Activated naive CD8-positive, alpha-beta T cell treated with anti-CD3 and anti-CD28 coated beads for 36 hours (primary cell): ENCODE measurements at places on chromosomes 16 and 17.

- DNase-seq = no peak
Measured at GRCh38 chr17:72165192-72165866, 44.5 kb downstream of the SOX9 start.

- no peak for DNase-seq
Measured at GRCh38 chr17:1890758-1891450, 61.1 kb downstream of the RPA1 start.

- no peak for DNase-seq
Measured at GRCh38 chr17:39608142-39608981, 642 bp upstream of the NEUROD2 start.

- no peak for DNase-seq
Measured at GRCh38 chr17:71625330-71625729, 495.5 kb upstream of the SOX9 start.

GRCh38 chr17:74089869-74090464 lies 113.5 kb upstream of the RPL38 start:
- DNase-seq = peak; percentile 51

DNA sequence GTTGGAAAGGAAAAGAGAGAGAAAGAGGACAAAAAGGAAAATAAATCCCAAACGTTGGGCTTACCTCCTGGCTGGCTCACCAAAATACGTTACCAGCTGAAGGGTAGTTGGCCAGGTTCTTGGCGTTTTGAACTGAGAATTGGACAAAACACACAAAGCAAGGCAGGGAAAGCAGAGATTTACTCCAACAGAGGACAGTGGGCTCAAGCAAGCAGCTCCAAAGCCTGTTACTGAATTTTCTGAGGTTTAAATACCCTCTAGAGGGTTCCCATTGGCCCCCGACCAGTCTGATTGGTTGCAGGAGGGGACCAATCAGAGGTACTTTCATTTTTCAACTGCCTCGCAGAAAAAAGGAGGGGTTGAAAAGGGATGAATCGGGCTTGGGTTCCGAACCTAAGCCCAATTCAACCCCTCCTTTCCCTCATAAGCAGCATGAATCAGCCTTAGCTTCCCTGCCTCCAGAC lies 55.6 kb upstream of the ALOX12 start:
- DNase-seq = no peak

- DNase-seq = no peak
Measured at GRCh38 chr16:15897121-15897780, 8.8 kb upstream of the CEP20 start.

DNA sequence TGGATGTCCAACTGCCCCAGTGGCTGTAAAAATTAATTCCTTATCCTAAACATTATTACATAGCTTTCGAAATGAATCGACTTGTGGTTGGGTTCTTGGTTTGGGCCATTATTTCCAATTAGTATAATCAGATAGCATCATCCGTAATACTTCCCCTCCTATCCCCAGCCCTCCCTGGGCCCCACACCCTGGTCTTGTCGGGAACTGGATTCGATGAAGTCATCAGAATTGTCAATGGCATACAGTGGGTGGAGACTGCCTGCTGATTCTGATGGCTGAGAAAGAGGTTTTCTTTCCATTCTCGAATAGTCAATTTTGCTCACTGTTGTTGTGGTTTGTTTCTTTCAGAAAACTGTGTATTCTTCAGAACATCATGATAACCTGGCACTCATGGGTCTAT lies 395.1 kb downstream of the SEC14L1 start:
- DNase-seq = no peak

DNA sequence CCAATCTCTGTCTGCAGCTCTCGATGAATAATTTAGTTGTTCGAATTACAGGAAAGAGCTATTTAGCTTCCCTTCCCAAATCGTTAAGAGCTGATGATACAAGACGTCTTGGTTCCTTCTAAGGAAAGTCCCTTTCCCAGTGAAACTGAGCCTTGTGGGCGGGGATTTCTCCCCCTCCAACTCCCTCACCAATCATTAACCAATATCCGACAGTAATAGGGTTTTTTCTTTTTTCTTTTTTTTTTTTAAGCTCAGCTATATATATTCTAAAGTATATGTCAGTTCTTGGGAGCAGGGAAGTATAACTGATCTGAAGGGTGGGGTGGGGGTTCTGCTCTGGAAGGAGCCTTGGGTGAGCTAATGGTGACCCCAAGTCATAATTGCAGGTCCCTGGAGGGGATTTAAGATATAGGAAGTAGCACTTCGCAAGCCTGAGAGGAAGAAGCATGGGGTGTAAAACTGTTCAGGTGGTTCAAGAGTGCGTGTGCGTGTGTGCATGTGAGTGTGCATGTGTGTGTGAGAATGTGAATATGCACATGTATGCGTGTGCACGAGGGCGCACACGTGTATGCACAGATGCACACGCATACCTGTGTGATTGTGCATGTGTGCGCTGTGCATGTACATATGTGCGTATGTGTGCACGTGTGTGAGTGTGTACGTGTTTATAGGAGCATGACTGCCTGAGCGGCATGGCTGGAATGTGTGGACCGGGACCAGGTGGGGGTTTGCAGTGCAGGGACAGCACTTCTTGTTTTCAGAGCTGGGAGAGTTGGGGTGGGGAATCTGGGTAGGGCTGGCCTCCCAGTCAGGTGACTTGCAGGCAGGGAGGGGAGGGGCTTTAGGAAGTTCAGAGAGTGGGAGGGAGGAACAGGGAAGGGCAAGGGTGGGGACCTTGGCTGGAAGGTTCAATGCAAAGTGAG lies 42.7 kb downstream of the SOCS3 start:
- no peak for DNase-seq
